ENCODE measurements at places on chromosomes 7 and 10. TPM values are rescaled to one million over a fixed set of nuclear protein-coding genes. Genes with fewer than 3 reads are reported as not detected.

GRCh38 chr7:104124469-104124868, 83.3 kb downstream of the ORC5 start:
- H3K27ac ChIP-seq: no peak overlapping the region
- H3K4me3 ChIP-seq: no peak overlapping the region
- no peaks in the 10 kb centered on the region for H3K4me1 ChIP-seq

Gene FGL2
- total RNA-seq: 208 TPM

DNA sequence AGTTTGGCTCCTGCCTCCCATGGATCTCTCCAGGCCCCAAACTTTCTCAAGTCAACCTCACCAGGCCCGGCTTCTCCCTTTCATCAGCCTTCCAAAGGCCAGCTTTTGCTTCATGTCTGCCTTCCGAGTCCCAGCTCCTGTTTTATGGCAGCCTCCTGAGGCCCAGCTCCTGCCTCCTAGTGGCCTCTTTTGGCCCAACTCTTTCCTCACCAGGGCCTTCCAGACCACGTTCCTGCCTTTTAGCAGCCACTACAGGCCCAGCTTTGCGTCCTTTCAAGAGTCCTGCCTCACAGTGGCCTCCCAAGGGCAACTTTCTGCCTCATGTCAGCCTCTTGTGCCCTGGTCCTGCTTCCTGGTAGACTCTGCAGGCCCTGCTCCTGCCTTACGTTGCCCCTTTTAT, 15.3 kb upstream of the TMEM248 start:
- DNase-seq: no peak
- no peak overlapping the region for H3K27ac ChIP-seq
- no peak overlapping the region for H3K4me3 ChIP-seq
- H3K36me3 ChIP-seq: no peaks in the 10 kb centered on the region

DNA sequence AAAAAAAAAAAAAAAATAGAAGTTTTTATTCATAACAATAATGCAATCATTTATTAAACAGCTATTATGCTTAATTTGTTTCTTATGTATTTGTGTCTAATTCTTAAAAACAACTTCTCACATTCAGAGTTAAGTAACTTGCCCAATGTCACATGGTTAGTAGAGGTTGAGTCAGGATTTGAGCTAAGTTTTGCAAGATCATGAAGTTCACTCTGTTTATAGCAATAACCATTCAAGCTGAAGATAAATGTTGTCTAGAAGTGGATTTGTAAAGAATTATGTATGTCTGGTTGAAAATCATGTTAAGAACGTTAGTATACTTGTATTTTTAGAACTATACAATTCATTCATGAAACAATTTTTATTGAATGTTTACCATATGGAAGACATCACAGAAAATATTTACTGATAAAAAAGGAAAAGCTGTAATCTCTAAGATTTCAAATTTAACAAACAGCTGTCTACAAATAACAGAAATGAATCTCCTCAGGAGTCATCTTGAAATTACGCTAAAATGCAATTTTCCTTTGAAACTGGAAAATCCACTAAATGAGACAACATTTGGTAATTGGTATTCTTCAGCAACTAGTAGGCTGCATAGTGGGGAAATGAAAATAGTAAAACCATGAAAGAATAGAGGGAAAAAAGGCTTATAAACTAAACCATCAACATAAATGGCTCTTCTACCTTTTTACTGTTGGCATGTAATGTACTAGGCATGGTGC, 70.5 kb upstream of the AHR start:
- peaks cover 7% of the 10 kb centered on the region for H3K4me1 ChIP-seq
- H3K27me3 ChIP-seq: no peaks in the 10 kb centered on the region
- no peak overlapping the region for H3K4me3 ChIP-seq
- H3K27ac ChIP-seq: no peak overlapping the region

Gene IKZF5
- total RNA-seq: 21.5 TPM

- DNase-seq: no peak
- no peaks in the 10 kb centered on the region for H3K27me3 ChIP-seq
- no peak overlapping the region for H3K27ac ChIP-seq
Observed at GRCh38 chr7:133770863-133771492, 356.2 kb upstream of the LRGUK start.

GRCh38 chr7:23016345-23017253, 2.7 kb upstream of the HYCC1 start:
- H3K27me3 ChIP-seq: no peaks in the 10 kb centered on the region
- no peaks in the 10 kb centered on the region for H3K36me3 ChIP-seq
- peaks cover 20% of the 10 kb centered on the region for H3K4me1 ChIP-seq
- H3K27ac ChIP-seq: no peak overlapping the region
- H3K4me3 ChIP-seq: no peak overlapping the region
- no peak for DNase-seq

Gene ZNF503
- total RNA-seq: 32.1 TPM

DNA sequence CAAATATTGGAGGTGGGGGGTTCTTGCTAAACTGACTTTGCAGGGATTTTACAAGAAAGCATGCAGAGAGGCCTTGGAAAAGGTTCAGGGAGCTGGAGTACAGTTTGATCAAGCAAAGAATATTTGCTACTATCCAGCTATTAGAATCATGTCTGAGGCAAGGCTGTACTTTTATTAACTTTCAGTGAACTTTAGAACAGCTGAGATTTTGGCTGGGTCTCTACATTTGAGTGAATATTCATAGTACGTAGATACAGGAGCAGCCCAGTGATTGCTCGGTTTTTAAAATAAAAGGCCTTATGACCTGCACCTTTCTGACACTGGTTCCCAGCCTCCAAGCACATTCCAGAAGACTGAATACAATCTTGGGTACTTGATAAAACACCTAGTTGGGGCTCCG, 496.8 kb upstream of the AKR1E2 start:
- H3K4me1 ChIP-seq: peaks cover 3% of the 10 kb centered on the region
- no peak overlapping the region for H3K27ac ChIP-seq
- no peaks in the 10 kb centered on the region for H3K36me3 ChIP-seq
- no peak for DNase-seq
- no peak overlapping the region for H3K4me3 ChIP-seq
- H3K27me3 ChIP-seq: no peaks in the 10 kb centered on the region

DNA sequence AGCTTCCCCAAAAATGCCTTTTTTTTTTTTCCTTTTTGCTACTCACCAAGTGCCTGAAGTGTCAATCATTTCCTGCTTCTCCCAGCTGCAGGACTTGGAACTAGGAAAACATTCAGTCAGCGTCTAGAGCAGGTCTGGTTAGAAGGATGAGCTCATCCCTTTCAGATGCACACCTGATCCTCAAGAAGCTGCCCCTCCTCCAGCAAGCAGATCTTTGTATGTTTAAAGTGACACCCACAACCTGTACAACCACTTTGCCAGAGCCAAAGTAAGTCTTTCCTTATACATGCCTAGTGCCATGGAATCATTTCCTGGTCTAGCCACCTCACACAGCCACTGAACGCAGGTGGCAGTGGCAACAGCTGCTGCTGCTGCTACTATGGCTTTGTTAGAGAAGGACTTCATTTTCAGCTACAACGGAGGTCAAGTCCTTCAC, 10.4 kb upstream of the USP54 start:
- H3K4me3 ChIP-seq: no peak overlapping the region
- no peaks in the 10 kb centered on the region for H3K36me3 ChIP-seq
- no peaks in the 10 kb centered on the region for H3K27me3 ChIP-seq
- DNase-seq: no peak

GRCh38 chr7:66379542-66380160, 174.5 kb downstream of the TPST1 start:
- H3K4me3 ChIP-seq: no peak overlapping the region
- no peak for DNase-seq
- H3K27me3 ChIP-seq: no peaks in the 10 kb centered on the region

GRCh38 chr7:72098807-72099580, 313.1 kb downstream of the CALN1 start:
- no peak overlapping the region for H3K4me3 ChIP-seq
- peak; percentile 73 for DNase-seq
- H3K27me3 ChIP-seq: no peaks in the 10 kb centered on the region
- no peak overlapping the region for H3K27ac ChIP-seq
- no peaks in the 10 kb centered on the region for H3K4me1 ChIP-seq
- no peaks in the 10 kb centered on the region for H3K36me3 ChIP-seq

GRCh38 chr7:117807676-117808075, 65.6 kb downstream of the CTTNBP2 start:
- H3K27ac ChIP-seq: no peak overlapping the region
- H3K27me3 ChIP-seq: no peaks in the 10 kb centered on the region
- H3K4me3 ChIP-seq: no peak overlapping the region
- no peaks in the 10 kb centered on the region for H3K4me1 ChIP-seq

Gene IFIT1
- 13.2 TPM for total RNA-seq

- peak; percentile 85 for DNase-seq
- no peaks in the 10 kb centered on the region for H3K27me3 ChIP-seq
- H3K27ac ChIP-seq: no peak within 1 kb of the TSS
- peak within 1 kb of the TSS; percentile 50 for H3K4me3 ChIP-seq
- H3K36me3 ChIP-seq: no peaks in the 10 kb centered on the region
Observed at GRCh38 chr10:116272440-116273283, at the start of gene GFRA1. Gene GFRA1 (minus strand): TSS chr10:116273206. CDS start chr10:116272029, 1,177 bp downstream.

- no peak overlapping the region for H3K27ac ChIP-seq
- DNase-seq: peak; percentile 74
- no peaks in the 10 kb centered on the region for H3K36me3 ChIP-seq
- H3K4me3 ChIP-seq: no peak overlapping the region
- H3K27me3 ChIP-seq: no peaks in the 10 kb centered on the region
Observed at GRCh38 chr10:49139846-49140195, 6.0 kb upstream of the FAM170B start.

DNA sequence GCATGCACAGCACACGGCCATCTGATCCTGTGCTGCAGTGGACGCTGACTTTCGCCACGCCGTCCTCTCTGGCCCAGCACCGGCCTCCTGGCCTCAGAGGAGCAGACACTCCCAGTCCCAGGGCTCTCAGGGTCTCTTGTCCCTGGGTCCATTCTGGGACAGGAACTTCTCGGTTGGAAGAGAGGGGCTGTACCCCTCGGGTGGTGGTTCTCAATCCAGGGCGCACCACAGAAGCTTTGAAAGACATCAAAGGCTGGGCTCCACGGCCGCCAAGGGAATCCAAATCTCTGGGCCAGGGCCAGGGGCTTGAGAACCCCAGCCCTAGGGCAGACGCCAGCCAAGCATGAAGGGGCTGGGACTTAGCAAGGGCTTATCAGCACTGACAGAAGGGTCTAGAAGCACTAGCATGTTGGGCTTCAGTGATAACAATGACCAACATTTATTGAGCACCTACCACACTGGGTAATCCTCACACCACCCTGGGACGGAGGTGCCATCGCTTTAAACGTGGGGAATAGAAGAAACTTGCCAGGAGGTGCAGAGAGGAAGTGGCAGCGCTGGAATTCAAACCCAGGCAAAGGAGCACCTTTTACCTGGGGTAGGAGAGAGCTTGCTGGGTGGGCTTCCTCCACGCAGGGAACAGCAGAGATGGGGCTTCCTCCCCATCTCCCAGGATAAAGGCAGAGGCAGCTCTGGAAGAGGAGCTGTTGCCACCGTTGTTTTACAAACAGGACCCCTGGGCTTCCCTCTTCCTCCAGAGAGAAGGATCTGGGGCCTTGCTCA, 1.8 kb upstream of the PYROXD2 start:
- no peak overlapping the region for H3K27ac ChIP-seq
- H3K4me3 ChIP-seq: no peak overlapping the region
- peaks cover 2% of the 10 kb centered on the region for H3K36me3 ChIP-seq
- H3K4me1 ChIP-seq: no peaks in the 10 kb centered on the region

Gene OR9A2
- 0.48 TPM for total RNA-seq

GRCh38 chr7:11714676-11715075, 117.3 kb downstream of the THSD7A start:
- H3K4me1 ChIP-seq: no peaks in the 10 kb centered on the region
- H3K27me3 ChIP-seq: no peaks in the 10 kb centered on the region
- no peaks in the 10 kb centered on the region for H3K36me3 ChIP-seq
- DNase-seq: no peak

Data from aorta (tissue), 5 donors.